ENCODE measurements at places on chromosomes 4 and X. TPM values are rescaled to one million over a fixed set of nuclear protein-coding genes. Genes with fewer than 3 reads are reported as not detected.

Gene LNX1
- total RNA-seq = 20.7 TPM

Gene NXF2
- not detected for total RNA-seq

Gene DGKQ
- 10.1 TPM for total RNA-seq

Gene HTT
- 56.5 TPM for total RNA-seq

Gene F11
- not detected for total RNA-seq

Gene OTUD6A
- not detected for total RNA-seq

Gene QDPR
- 51.9 TPM for total RNA-seq

Measured in mesenteric fat pad (tissue), 1 donor.